Cardiac fibroblast (primary cell): ENCODE measurements at places on chromosomes 11 and 22.

DNA sequence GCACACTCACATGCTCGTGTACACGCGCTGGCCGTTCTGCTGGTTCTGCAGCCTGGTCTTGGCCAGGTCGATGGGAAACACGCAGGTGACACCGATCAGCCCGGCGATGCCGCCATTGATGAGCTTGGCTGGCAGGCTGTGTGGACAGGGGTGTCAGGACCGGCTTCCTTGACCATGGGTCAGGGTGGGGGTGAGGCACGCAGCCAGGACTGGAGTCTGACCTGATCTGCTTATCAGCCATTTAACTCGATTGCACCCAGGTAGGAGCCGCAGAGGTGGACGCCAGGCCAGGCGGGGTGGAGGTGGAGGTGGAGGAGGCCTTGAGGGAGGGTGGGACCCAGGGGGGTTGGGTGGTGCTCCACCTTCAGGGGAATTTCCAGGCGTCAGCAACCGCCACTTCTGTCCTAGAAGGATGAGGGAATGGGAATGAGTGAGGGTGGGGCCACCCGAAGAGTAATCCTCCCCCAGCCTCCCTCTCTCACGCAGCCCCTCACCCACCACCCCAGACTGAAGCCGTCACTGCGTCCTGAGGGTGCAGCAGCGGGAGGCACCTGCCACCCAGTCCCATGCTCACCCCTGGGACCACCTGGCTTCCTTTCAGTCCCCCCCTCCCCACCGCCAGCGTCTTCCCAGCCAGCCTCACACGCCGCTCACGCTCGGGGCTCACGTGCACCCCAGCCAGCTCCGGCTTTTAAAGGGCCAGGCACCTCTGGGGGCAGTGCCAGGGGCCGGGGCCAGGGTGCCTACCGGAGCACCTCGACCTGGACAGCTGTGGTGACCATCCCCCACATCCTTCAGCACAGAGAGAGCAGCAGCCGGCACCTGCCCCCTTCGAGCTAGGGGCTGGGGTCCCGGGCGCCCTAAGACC, 3.1 kb downstream of the SLC25A22 start:
- no peak for DNase-seq

GRCh38 chr11:78044706-78045105, 19.0 kb upstream of the THRSP start:
- no peak for DNase-seq

DNA sequence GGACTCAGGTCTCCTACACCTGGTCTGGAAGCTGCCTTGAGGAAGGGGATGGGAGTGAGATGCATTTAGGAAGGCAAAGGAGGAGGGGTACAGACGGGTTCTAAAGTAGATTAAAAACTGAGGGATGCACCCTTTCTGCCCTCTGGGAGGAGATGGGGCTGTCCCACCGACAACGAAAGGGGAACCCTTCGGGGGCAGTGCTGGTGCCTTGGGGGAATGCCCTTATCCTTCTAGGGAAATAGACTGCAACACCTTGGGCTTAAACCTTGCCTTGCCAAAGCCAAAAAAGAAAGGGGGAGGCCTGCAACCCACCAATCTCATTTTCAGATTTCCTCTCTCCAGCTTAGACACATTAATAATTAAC, 89.8 kb downstream of the PLEKHA7 start:
- DNase-seq = no peak

- no peak for DNase-seq
These were observed 19.2 kb downstream of the SLC22A6 start for GRCh38 chr11:62965574-62965973.

DNA sequence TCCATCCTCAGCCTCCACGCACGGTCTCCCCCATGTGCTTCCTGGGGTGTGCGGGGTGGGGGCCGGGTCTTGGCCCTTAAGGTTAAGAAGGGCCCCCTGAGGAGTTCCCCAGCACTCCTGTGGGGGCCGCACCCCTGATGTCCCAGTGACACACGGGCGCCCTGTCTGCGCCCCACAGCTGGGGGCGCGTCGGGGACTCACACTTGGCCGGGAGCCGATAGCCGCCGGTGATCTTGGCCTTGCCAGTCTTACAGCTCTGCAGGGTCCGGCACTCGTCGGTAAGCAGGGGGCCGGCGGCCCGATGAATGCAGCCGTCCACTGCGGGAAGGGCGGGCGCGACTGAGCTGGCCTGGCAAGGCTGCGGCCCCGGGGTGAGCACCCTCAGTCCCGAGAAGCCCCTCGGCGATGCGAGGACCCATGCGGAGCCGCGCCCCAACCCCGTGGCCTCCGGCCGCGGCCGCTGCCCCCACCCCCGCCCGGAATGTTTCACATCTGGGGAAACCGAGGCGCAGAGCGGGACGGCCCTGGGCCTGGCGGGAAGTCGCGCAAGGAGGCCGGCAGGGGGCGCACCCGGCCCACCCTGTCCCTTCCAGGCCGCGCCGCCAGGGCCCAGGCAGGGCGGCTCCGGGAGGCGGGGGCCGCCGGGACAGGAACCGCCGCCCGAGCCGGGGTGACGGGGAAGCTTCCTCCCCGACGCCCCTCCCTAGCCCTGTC, 13.9 kb downstream of the OTUB1 start:
- DNase-seq = peak; percentile 68

DNA sequence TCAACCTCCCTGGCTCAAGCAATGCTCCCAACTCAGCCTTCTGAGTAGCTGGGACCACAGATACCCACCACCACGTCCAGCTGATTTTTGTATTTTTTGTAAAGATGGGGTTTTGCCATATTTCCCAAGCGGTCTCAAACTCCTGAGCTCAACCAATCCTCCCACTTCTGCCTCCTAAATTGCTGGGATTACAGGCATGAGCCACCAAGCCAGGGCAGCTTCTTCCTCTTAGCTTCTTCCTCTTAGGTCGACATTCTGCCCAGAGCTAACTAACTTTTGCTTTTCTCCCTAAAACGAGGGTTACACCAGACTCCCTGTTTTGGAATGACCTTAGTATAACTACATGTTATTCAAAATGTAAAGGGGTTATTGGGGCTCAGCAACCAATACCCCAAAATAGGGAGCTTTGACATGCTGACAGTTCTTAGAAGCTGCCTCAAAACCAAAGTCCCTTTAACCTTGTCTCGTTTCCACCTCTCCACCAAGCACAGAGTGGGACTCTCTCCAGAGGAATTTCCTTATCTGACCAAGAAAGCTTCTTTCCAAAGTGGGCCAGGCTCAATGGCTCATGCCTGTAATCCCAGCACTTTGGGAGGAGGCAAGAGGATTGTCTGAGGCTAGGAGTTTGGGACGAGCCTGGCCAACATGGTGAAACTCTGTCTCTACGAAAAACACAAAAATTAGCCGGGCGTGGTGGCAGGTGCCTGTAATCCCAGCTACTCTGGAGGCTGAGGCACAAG, 7.0 kb downstream of the HPS5 start:
- no peak for DNase-seq

DNA sequence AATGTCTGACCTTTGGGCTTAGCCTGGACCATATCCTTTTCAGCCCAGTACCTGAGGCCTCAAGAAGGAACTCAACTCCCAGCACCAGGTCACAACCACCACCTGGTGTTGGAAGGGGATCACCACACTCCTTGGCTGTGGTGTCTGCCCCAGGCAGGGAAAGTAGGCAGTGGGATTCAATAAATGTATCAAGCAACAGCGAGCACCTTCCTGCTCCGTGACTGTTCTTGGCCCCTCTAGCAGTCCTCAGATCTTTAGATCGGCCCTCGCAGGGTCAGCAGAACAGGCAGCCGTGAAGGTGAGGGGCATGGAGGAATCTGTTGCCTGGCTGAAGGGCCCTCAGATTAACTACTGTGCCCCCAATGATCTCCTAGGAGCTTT, 15.9 kb downstream of the ARFGAP2 start:
- DNase-seq = no peak

DNA sequence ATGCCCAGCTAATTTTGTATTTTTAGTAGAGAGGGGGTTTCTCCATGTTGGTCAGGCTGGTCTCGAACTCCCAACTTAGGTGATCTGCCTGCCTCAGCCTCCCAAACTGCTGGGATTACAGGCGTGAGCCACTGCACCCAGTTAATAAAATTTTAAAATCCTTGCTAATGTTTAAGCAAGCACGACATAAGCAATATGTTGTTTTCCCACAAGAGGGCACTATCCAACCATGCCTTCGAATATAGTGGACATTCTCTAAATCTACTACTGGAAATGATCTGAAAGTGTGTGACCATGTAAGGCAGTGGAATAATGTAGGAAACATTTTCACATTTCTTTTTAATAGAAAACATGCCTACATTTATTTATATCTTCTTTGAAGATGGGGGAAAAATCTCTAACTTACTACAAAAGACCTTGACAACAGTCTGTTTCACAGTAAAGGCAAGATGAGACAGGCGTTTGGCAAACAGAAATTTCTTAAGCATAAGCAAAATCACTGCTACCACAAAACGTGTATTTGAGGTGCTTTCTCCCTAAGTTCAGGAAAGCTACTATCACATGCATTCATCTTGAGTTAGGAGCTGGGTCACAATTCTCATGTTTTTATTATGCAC, 38.2 kb downstream of the PITPNB start:
- DNase-seq = peak; percentile 87

DNA sequence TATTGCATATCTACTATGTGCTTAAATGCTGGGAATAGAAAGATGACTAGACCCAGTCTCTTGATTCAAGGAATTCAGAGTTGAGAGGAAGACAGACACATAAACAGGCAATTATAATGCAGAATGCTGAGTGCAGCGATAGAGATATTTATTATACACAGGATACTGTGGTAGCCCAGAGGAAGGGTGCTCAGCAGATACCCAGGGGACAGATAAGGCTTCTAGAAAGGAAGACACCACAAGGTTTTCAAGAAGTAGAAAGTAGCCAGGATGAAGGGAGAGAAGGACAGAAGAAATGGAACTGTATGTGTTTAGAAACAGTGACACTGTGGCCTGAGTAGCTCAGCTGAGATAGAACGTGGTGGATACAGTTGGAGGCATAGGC, 79.4 kb upstream of the NNMT start:
- no peak for DNase-seq

GRCh38 chr11:93526346-93526633, 16.9 kb downstream of the SMCO4 start:
- no peak for DNase-seq

- DNase-seq = no peak
These were observed 9.5 kb upstream of the GGA1 start for GRCh38 chr22:37599153-37599552.

- DNase-seq = no peak
These were observed 54.6 kb downstream of the PRCP start for GRCh38 chr11:82845356-82846353.

DNA sequence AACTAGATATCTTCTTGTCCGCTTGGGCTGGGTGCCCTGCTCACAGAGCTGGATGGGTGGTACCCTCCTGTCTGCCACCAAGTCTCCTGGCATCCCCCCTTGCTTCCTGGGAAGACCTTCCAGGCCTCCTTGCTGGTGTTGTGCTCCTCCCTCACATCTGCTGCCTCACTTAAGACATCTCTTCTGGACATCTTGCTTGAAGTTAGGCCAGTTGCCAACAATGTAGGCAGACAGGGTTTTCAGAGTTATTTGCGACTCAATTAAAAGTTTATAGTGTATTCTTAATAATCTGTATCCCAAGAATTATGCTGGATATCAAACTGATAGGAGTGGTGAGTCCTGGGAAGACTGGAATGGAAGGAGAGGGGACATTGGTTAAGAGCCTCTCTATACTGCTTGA, 64.0 kb upstream of the TNRC6B start:
- DNase-seq = no peak

GRCh38 chr22:24391836-24392217, 35.6 kb upstream of the ADORA2A start:
- peak; percentile 86 for DNase-seq

- DNase-seq = peak; percentile 94
These were observed 12.9 kb upstream of the CDKN1C start for GRCh38 chr11:2898366-2899079.

DNA sequence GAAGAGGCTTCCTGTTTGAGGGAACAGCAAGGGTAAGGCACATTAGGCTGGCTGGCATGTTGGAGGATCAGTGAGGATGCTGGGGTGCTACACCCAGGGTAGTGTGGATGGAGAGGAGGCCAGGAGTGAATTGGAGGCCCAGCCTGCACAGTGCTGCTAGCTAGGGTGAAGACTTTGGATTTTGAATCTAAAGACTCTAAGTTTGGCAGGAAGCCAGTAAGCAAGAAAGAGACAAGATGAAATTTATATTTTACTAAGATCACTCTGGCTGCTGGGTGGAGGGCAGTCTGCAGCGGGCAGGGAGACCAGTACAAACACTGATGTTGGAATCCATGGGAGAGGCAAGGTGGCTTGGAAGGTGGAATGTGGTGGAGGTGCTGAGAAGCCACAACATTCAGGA, 43.6 kb downstream of the TSPAN18 start:
- no peak for DNase-seq

- peak; percentile 38 for DNase-seq
These were observed 195.5 kb downstream of the ETS1 start for GRCh38 chr11:128391811-128392210.

DNA sequence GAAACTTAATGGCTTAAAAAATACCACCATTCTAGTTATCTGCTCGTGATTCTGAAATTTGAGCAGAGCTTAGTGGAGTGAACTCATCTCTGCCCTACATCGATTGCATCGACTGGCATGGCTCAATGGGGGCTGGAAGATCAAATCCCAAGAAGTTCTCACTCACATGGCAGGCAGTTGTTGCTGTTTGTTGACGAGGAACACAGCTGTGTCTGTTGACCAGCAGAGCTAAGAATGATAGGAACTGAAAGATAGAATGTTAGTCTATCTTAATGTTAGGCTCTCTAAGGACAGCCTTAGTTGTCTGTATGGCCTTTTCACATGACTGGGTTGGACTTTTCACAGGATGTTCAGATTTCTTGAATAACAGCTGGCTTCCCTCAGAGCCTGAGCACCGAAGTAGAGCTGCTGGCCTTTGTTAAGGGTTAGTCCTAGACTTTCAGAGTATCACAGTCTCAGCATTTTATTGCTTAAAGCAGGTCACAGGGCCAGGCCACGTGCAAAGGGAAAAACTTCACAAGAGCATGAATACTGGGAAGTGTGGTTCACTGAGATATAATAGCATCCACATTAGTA, 31.6 kb upstream of the IZUMO1R start:
- DNase-seq = no peak

DNA sequence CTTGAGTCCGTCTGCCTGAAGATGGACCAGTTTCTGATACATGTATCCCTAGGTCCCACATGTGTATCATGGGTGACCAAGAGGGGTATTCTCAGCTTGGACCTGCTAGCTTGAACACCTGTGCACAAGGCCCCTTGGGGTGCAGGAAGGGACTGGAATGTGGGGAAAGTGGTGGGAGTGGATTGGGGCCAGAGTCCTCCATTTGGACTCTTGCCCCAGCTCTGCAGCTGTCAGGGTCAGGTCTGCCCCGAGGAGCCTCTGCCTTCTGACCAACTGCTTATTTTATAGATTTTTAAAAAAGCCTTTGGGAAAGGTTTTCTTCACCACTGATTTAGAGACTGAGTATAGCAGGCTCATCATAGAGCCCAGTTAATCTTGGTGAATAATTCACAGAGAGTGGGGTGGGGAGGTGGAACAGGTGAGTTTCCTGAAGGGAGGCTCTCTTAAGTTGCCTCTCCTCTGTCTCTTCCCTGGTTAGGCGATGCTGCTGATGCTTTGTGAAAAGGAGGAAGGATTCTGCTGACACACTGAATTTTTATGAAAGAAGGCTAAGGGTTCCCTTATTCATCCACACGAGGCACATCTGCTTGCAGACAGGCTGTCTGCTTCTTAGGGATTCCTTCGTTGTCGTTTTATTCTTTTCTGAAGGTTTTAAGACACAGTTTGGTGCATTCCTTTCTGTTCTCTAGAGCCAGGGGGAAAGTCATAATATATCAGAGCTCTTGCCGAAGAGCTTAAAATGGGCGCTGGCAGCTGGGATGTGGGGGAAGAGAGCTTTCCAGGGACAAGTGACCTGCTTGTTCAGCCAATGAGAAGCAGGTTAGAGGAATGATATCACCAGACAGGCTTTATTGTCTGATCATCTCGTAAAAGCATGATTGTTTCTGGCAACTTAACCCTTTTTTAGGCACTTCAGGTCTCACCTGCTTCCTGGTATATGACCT, 19.9 kb downstream of the TRIM44 start:
- peak; percentile 44 for DNase-seq
